ENCODE measurements at places on chromosomes 7 and 10. TPM values are rescaled to one million over a fixed set of nuclear protein-coding genes. Genes with fewer than 3 reads are reported as not detected.

- no peaks in the 10 kb centered on the region for H3K4me1 ChIP-seq
- DNase-seq: no peak
- H3K27ac ChIP-seq: no peak overlapping the region
- no peaks in the 10 kb centered on the region for H3K27me3 ChIP-seq
Observed at GRCh38 chr7:66183700-66184099, 21.4 kb upstream of the TPST1 start.

GRCh38 chr7:121547544-121548092, 151.5 kb upstream of the FAM3C start:
- no peak overlapping the region for H3K4me3 ChIP-seq
- H3K4me1 ChIP-seq: no peaks in the 10 kb centered on the region
- H3K27me3 ChIP-seq: no peaks in the 10 kb centered on the region
- peak; percentile 71 for DNase-seq
- H3K27ac ChIP-seq: no peak overlapping the region

PON1 gene
- total RNA-seq: not detected

FAM241B gene
- 14.1 TPM for total RNA-seq

IKZF5 gene
- 81.8 TPM for total RNA-seq

DNA sequence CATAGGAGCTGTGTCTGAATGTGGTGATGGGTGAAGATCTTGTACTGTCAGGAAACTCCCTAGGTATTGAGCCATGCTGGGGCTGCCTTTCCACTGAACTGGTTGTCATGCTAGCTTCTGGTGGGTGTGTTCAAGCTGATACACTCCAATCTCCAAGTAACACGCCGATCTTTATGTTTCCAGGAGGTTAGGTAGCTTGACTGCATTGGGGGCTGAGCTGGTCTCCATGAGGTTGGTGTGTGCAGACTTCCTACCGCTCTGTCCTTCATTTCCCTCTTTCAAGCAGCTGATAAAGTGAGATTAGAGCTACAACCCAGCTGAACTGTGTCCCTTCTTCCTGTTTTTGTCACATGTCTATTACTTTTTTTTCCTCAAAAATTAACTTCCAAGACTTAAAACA, 265.5 kb downstream of the ANKRD30A start:
- H3K36me3 ChIP-seq: no peaks in the 10 kb centered on the region
- no peaks in the 10 kb centered on the region for H3K4me1 ChIP-seq
- no peak overlapping the region for H3K27ac ChIP-seq
- no peaks in the 10 kb centered on the region for H3K27me3 ChIP-seq

DNA sequence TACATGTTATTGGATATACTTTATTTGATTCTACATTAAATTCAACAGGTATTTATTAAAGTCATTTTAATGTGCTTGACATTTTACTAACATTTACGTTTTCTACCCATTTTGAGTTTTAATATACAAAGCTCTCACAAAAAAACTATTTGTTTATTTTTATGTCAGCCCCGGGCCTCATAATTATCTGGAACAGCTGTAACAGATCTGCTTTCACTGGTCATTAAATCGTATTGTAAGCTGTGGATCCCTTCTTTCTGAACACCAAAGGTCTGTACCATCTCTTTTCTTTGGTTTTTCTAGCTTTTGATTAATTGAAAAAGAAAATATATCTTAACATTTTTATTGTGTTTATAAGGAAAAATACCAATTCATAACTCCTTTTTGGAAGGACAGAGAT, 73.5 kb downstream of the SEMA3E start:
- no peaks in the 10 kb centered on the region for H3K27me3 ChIP-seq
- H3K36me3 ChIP-seq: no peaks in the 10 kb centered on the region
- H3K4me3 ChIP-seq: no peak overlapping the region
- H3K27ac ChIP-seq: no peak overlapping the region
- DNase-seq: no peak

GRCh38 chr10:10642751-10643150, 374.9 kb upstream of the CELF2 start:
- no peaks in the 10 kb centered on the region for H3K4me1 ChIP-seq
- H3K27ac ChIP-seq: no peak overlapping the region
- H3K36me3 ChIP-seq: no peaks in the 10 kb centered on the region
- H3K27me3 ChIP-seq: peaks cover 3% of the 10 kb centered on the region
- DNase-seq: no peak

BTBD16 gene
- total RNA-seq: not detected

MUC12 gene
- 0.60 TPM for total RNA-seq

DNA sequence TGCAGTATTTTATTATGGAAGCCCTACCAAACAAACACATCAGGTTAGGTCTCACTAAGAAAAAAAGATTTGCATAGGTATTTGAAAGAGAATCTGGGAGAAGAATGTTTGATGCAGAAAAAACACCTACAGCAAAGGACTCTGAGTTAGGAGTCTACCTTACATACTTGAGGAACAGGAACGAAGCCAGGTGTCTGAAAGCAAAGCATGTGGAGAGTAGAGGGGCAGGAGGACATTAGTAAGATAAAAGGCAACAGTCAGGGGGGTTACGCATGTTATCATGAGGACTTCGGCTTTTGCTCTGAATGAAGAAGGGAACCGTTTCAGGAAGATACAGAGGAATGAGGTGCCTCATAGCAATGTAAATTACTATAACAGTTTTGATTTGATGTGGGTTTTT, 87.9 kb upstream of the PTER start:
- H3K36me3 ChIP-seq: no peaks in the 10 kb centered on the region
- peaks cover 4% of the 10 kb centered on the region for H3K27me3 ChIP-seq
- H3K27ac ChIP-seq: no peak overlapping the region

DNA sequence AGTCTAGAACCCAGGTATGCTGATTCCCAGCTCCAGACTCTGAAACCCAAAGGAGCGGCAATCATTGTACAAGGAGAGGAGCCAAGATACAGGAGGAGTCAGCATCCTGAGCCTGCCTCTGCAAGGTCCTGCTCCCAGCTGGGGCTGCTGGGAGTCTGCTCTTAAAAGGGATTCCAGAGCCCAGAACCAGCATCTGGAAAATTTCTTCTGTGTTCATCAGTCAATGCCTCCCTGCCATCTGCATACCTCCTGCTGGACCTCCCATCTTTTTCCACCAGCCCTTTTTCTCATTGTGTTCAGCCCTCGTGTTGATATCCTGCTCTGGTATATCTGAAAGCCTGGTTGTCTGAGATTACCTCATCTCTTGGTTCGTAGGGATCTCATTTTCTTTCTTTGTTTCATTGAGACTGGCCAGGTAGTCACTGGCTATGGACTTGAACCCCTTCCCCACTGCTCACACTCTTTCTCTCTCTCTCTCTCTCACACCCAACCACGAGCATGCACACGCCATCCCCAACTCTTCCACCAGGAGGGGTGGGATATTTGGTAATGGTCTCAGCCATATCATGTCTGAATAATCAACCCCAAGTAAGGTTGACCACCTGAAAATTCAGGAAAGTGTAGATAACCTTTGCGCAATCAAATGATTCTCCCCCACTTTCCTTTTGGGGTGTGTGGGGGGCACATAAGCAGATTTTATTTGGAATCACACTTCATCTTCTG, 608.8 kb downstream of the LRMDA start:
- DNase-seq: no peak
- peaks cover 2% of the 10 kb centered on the region for H3K27me3 ChIP-seq
- no peaks in the 10 kb centered on the region for H3K36me3 ChIP-seq

DNA sequence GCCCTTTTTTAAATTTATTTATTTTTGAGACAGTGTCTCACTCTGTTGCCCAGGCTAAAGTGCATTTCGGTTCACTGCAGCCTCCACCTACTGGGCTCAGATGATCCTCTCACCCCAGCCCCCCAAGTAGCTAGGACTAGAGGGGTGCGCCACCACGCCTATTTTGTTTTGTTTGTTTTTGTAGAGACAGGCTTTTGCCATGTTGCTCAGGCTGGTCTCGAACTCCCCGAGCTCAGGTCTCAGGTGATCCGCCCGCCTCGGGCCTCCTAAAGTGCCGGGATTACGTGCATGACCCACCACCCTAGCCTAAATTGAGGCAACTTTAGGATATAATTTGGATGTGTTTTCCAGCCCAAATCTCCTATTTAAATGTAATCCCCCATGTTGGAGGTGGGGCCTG, 805 bp downstream of the ZNF736 start:
- peak overlapping the region; percentile 99 for H3K4me3 ChIP-seq
- H3K27me3 ChIP-seq: no peaks in the 10 kb centered on the region
- no peak for DNase-seq
- peak overlapping the region; percentile 84 for H3K27ac ChIP-seq

DNA sequence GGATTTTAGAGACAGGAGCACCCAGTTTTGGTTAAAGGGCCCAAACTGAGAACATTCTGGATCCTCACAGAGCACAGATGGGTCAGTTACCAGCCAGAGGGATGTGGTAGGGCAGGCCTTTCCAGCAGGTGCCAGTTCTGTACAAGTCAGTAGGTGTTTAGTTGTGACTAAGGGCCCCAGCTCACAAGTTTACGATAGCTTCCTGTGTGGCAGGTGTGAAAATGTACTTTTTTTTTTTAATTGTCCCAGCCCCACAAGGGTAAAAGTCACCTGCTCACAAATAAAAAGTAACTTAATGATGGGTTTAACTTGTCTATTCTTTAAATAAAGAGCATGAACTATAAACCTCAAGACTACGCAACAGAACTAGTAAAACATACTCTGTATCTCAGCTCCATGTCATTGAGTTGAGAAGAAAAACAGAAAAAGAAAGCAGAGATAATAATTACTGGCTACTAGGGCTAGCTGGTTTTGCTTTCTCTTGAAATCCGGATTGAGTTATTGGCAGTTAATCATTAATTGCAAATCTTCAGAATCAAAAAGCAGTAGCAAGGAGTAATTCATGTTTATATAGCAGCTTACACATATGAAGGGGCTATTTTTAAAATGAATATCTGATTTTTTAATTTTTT, 15.4 kb downstream of the NFE2L3 start:
- H3K4me3 ChIP-seq: no peak overlapping the region
- peaks cover 9% of the 10 kb centered on the region for H3K36me3 ChIP-seq
- peaks cover 20% of the 10 kb centered on the region for H3K4me1 ChIP-seq
- DNase-seq: no peak

DNA sequence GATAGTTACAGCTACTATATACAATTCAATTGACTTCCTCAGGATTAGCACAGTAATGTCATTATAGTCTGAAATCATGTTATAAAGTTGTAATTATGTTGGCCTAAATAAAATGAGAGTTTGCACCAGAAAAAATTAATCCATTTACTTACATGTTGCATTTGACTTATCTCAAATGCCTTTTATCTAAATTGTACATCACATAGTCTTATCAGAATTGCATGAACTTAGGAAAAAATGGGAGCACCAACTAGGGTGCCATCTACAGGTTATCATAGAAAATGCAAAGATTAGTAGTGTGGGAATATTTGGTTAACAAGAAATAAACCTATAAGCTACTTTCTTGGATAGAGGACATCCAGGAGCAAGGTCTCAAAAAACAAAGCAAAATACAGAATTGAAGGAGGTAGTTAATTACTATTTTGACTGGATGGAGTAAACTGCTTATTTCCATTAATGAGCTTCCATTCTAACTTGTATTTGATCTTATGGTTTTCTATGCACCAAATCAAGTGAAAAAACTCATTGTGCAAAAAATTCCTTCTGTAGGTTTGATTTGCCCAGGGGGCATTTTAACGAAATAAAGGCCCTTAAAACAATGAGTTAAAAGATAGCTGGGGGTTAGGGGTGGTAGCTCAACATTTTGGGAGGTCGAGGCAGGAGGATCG, 60.0 kb upstream of the ORC5 start:
- H3K27ac ChIP-seq: no peak overlapping the region
- H3K27me3 ChIP-seq: peaks cover 4% of the 10 kb centered on the region
- no peaks in the 10 kb centered on the region for H3K4me1 ChIP-seq
- no peak overlapping the region for H3K4me3 ChIP-seq
- DNase-seq: no peak

CFAP70 gene
- total RNA-seq: 2.6 TPM

PTF1A gene
- not detected for total RNA-seq

SLC16A12 gene
- not detected for total RNA-seq

ZNF775 gene
- 0.45 TPM for total RNA-seq

DNA sequence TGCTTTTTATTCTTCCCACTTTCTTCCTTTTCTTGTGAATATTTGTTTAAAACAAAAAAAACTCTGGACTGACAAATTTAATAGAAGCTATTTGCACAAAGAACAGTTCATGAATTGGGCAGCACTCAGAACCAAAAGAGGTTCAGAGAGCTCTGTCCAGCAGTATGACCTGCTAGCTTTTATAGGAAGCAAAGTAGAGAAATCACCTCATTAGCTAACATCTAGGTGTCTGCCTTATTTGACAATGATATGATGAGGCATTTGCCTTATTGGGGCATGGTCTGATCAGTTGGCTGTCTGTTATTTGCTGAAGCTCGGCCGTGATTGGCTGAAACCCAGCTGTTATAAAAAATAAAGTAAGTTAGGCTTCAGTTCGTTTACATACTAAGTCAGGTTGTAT, 819 bp upstream of the TRIM4 start:
- no peaks in the 10 kb centered on the region for H3K27me3 ChIP-seq
- peak overlapping the region; percentile 80 for H3K4me3 ChIP-seq
- no peak for DNase-seq
- peaks cover 35% of the 10 kb centered on the region for H3K4me1 ChIP-seq
- peak overlapping the region; percentile 78 for H3K27ac ChIP-seq
- H3K36me3 ChIP-seq: peaks cover 15% of the 10 kb centered on the region

GRCh38 chr7:50422858-50423257, 27.3 kb downstream of the FIGNL1 start:
- peaks cover 7% of the 10 kb centered on the region for H3K4me1 ChIP-seq
- H3K27me3 ChIP-seq: no peaks in the 10 kb centered on the region
- no peak for DNase-seq
- no peak overlapping the region for H3K4me3 ChIP-seq
- H3K27ac ChIP-seq: no peak overlapping the region

- H3K27me3 ChIP-seq: no peaks in the 10 kb centered on the region
- H3K4me1 ChIP-seq: peaks cover 12% of the 10 kb centered on the region
- peaks cover 11% of the 10 kb centered on the region for H3K36me3 ChIP-seq
- peak overlapping the region; percentile 97 for H3K4me3 ChIP-seq
Observed at GRCh38 chr10:110919971-110920881, 822 bp downstream of the SHOC2 start.

OPALIN gene
- not detected for total RNA-seq

GRCh38 chr7:102004229-102004628, 186.8 kb downstream of the CUX1 start:
- no peak overlapping the region for H3K4me3 ChIP-seq
- no peaks in the 10 kb centered on the region for H3K27me3 ChIP-seq
- no peak for DNase-seq

AKR1C4 gene
- total RNA-seq: not detected

DNA sequence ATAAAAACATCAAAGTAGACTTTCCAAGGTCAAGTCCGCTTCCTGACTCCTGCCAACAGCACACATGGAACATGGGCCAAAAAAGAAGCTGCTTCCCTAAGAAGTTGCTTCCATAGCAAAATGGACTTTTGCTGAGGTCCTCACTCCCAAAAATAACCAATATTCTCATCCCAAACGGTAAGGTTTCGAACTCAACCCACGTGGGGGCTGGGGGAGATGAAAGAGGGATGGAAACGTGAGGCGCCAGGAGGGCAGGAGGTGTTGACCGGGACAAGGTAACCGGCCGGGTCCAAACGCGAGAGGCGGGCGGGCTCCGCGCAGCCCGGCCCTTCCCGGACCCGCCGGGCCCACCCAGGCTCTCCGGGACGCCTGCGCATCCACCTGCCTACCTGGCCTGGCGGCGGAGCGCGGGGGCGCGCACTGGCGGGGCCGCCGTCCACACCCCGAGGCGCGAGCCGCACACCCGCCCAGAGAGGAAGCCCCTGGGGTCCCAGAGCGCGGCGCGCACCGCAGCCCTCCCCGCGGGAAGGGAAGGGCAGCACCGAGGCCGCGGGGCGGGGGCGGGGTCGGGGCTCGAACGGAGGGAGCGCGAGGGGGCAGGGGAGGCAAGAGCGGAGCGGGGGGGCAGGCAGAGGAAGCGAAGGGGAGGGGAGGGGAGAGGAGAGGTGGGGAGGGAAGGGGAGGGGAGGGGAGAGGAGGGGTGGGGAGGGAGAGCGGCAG, 742 bp downstream of the LMBR1 start:
- peak; percentile 58 for DNase-seq
- H3K36me3 ChIP-seq: no peaks in the 10 kb centered on the region
- H3K27me3 ChIP-seq: no peaks in the 10 kb centered on the region
- H3K4me1 ChIP-seq: peaks cover 24% of the 10 kb centered on the region
- H3K4me3 ChIP-seq: peak overlapping the region; percentile 70
